ENCODE measurements at places on chromosomes 2 and 18.

GRCh38 chr2:28692411-28692810 is 59.2 kb upstream of the PPP1CB start:
- no peak for DNase-seq

- peak; percentile 85 for DNase-seq
Measured at GRCh38 chr18:74512321-74513053, 16.3 kb downstream of the CNDP2 start.

- no peak for DNase-seq
Measured at GRCh38 chr18:25895518-25895917, 194.9 kb downstream of the SS18 start.

DNA sequence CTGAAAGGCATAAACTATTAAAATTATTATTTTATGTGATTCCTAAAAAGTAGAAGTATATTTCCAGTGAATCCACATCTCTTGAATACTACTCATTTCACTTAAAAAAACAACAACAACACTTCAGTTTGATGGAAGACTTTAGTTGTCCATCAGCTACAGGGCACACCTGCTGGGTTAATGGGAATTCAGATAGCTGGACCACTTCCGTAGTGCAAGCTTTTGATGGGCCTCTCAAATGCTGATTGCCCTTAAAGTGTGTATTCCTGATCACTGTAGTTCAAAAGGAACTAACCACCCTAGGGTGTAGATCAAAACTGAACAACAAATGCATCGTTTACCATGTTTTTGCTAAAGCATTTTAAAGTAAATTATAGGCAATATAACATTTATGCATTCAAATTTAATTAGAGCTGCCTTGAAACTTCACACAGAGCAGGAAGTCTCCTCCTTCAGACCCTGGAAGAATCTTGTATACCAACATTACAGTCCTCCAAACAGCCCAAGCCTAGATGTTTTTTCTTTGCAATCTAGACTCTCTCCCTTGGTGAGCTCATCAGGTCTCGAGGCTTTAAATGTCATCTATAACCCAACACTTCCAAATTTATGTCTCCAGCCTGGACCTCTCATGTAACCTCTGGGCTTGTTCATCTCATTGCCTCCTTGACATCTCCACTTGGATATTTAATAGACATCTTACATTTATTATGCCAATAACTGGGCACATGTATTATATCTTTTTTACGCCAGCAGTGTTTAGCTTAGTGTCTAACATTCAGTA is 510.1 kb upstream of the SLC39A10 start:
- no peak for DNase-seq

DNA sequence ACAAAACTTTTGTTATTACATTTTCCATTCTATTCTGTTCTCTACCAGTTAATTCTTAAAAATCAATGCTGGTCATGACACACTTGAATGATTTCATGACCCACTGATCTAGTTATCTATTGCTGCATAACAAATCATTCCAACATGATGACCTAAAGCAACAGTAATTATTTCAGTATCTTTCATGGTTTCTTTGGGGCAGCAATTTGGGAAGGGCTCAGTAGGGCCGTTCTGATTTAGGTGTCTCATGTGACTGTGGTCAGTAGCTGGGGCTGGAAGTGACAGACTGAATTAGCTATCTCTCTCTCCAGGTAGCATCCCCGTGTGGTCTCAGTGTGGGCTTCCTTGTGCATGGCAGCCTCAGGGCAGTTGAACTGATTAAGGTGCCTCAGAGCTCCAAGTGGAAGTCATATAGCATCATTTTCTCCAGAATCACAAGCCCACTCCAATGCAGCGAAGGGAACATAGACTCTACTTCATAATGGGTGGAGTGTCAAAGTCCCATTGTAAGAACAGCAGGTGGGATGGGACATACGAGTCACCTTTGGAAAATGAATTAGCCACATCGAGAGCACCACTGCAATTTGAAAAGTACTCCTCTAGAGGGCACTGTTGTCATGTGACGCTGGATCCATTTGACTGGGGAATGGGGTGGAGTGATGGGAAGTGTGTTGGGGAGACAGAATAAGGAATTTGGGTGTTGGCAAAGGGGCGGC is 39.1 kb upstream of the FAM136A start:
- DNase-seq: peak; percentile 26

DNA sequence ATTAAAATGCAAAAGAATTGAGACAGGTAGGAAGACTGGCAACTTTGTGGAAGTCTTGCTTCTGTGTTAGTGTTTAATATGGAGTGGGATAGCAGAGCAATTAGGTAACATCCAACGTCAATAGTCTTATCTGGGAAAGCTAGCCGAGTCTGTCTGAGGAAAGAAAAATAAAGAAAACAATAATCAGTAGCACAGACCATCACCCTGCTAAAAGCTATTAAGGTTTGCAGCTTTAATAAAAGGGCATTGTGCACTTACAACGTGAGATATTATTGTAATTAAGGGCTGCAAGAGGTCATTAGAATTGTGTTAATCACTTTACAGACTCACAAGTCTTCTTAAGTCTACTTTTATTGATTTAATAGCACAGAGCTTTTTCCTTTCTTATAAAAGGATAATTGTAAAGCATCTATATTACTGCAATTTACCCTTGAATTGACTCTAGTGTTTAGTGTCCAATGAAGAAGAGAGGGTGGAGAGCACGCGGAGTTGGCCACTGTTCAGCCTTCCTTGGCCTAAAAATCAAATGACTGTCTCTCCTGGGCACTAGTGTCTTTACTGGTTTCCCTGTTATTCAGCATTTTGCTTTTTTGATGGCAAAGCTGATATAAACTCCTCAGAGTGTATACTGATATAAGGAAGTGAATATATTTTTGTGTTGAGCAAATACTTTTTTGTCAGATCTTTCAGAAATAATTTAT is 2.0 kb downstream of the CDH7 start:
- DNase-seq: no peak

- no peak for DNase-seq
Measured at GRCh38 chr18:79260510-79260909, 135.2 kb upstream of the NFATC1 start.

- DNase-seq: no peak
Measured at GRCh38 chr18:12254136-12254819, at the start of gene CIDEA. Gene CIDEA (plus strand): TSS chr18:12254361. CDS start chr18:12254384, 23 bp downstream.

- no peak for DNase-seq
Measured at GRCh38 chr2:230205721-230206120, 14.1 kb downstream of the SP110 start.

DNA sequence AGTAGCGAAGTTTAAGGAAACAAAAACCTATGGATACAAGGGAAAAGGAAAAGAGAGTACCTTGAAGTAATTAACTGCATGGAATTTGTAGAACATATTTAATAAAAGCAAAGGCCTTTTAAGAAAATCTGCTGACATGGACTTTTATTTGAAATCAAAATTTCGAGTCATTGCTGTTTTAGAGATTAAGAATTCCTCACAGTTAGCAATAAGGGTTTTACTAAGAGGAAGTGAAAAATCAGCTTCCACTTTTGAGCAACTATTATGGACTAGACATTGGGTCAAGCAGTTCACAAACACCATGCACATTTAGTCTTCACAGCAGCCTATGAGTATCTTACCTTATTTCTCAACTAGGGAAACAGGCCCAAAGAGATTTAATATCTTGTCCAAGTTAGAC is 876.3 kb downstream of the BCL11A start:
- no peak for DNase-seq
